NCI-H1092 treated with DMSO at 0.1 percent for 48 hours (cell line): ENCODE measurements at places on chromosomes 6 and 20.
A peak's percentile ranks its signal among the peaks of the same experiment; 100 is the strongest.

GRCh38 chr6:90369024-90369519 is 72.4 kb upstream of the BACH2 start:
- no peak for DNase-seq

GRCh38 chr20:32626859-32627636 is 41.9 kb upstream of the NOL4L start:
- peak; percentile 92 for DNase-seq

DNA sequence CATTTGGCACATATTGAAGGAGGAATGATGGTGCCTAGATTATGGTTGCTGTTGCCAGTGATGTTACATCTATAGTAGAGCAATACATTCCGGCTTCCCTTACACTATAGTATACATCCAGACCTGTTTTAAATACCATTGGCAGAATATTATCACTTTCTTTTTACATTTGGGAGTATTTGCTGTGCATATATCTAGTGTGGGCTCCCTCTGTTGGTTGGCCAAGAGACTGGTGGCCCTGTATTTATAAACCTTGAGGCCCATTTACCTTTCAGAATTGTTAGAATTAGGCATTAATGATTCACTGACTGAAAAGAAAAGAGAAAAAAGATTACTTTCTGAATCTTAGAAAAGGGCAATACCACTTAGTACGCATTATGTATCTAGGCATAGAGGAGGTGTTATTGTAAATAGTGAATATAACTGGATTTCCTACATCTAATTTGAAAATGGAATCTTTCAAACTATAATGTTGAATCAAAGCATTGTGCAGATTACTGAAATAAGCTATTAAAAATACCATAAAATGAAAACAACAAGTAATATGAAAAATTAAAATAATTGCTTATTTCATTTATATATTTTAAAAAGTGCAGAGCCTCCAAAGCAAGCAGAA is 628.8 kb upstream of the MAN1A1 start:
- DNase-seq: no peak

DNA sequence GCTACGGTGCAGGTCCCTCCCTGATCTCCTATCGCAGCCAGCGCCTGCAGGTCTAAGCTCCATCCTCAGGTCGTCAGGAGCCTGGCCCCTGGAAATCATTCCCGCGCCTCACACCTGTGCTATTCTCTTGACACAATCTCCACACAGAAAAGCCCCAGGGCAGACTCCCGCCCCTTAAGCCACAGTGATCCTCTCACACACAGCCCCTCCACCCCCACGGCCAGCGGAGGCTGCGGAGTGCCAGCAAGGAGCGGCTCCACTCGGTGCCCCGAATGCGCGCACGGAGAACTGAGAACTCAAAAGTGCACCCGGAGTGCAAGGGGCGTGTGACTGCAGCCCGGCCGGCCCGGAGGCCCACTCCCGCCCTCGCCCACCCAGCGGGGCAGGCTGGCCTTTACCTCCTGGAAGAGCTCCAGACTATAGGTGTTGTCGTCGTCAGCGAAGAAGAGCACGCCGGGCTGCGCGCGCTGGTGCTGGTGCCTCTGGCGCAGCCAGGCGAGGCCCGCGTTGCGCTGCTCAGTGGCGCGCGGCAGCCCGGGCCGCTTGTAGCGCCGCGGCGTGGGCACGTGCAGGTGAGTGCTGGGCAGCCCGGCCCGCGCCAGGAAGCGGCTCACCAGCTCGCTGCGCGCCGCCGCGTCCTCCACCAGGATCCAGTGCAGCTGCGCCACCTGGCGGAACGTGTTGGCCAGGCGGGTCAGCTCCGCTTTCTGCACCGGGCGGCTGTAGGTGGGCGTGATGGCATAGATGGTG is 1.2 kb downstream of the B3GAT2 start:
- DNase-seq: peak; percentile 77
